ENCODE measurements at places on chromosomes 2 and 18.

GRCh38 chr2:176002688-176003210 is 682 bp upstream of the LNPK start:
- DNase-seq, result peak; percentile 14

- DNase-seq, result no peak
Measured at GRCh38 chr2:27072920-27073319, 1.5 kb upstream of the OST4 start.

GRCh38 chr2:28356095-28356911 is 36.4 kb upstream of the FOSL2 start:
- peak; percentile 52 for DNase-seq

DNA sequence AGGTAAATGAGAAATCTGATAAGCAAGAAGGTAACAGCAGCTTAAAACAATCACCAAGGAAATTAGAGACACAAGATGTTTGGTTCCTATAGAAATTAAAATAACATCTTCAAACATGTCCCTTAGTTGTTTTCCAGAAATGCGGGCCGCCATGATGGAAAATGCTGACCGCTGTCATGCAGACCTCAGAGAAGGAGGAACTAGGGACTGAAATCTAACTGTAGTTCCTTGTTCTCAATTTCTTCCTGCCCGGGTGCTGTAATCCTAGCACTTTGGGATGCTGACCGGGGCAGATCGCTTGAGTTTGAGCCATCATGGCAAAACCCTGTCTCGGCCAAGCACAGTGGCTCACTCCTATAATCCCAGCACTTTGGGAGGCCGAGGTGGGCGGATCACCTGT is 51.1 kb downstream of the TEX51 start:
- no peak for DNase-seq

DNA sequence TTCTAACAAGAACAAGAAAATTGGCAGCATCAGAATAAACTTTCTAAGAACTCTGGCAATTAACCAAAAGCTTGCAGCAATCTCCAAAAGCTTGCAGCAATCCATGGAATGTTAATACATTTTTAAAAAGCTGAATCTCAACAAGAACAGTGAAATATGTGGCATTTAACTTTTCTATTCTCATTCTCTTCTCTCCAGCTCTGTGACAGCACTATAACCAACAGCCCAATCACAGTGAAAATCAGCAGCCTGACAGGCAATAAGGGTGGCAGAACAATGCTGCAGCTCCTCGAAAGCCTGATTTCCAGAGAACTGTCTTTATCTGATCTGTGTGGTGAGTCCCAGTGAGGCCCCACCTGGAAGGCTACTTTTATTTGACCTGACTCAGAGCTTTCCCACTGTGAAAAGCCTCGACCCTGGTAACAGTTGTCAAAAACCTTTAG is 60.0 kb downstream of the TMEM131 start:
- DNase-seq, result no peak

DNA sequence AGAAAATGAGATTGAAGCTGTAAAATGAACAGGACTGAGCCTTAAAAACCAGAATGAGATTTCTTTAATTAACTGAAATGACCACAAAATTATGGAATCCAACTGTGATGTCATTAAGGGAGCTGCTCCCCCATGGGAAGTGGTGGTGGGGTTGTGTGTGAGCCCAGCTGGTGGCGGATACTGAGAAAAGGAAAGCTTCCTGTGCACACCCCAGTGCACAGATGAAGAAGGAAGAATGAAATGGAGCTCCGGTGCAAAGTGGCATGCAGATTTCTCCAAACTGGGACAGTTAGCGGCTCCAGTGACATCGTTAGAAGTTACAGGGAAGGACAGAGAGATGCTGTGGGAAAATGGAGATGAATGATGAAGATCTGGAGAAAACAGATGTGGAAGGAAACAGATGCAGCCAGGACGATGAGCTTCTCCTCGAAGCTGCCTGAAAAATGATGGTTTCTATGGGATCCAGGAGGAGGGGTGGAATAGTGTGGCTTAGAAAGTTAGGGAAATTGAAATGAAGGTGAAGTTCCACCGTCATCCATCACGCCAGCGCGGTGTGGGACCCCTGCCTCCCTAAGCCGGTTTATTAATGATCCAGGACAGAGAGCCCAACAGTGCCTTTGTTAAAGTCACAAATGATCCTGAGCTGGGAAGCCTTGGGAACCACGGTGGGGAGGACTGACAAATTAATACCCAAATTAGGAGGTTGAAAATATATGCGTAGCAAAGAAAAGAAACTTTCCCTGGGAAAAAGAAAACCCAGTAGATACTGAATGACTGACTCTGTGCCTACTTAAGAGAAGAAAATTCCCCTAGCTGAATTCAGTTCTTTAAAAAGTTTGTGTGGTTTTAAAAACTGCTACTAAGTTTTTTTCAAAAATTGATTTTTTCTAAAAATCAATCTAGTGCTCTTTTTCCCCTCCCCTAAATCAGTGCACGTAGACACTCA is 77.2 kb downstream of the TSN start:
- DNase-seq, result no peak

- no peak for DNase-seq
Measured at GRCh38 chr2:163709270-163709669, 26.5 kb downstream of the FIGN start.

DNA sequence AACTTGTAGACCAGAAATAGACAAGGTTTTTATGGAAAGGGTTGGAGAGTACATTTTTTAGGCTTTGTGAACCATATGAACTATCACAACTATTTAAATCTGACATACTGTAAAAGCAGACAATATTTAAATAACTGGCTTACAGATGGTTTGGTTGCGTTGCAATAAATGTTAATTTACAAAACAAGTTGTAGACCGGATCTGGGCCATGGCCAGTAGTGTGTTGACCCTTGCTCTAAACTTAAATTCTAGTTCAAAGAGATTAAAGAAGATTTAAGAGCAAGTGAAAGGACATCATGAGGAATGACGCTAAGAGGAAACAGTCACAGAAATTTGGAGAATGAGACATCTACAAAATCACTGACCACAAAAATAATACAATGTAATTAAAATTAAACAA is 652.7 kb downstream of the DCDC2C start:
- DNase-seq, result peak; percentile 65

DNA sequence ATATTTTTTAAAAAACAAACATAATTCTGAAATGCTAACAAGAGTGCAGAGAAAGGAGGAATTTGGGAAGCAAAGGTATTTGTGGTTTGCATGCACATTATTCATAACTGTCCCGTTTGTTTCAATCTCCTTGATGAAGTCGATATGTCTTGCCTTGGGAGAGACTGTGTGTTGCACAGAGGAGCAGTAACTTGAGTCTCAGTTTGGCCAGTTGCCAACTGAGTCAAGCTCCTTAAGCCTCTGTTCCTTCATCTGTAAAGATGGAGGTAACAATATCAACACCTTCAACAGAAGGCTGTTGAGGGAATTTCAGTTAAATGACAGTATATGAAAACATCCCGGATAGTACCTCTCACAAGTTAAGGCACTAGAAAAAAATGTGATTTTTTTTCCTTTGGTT is 226.2 kb downstream of the ASXL3 start:
- DNase-seq, result peak; percentile 24

GRCh38 chr18:42255908-42256765 is 301.1 kb downstream of the PIK3C3 start:
- no peak for DNase-seq

DNA sequence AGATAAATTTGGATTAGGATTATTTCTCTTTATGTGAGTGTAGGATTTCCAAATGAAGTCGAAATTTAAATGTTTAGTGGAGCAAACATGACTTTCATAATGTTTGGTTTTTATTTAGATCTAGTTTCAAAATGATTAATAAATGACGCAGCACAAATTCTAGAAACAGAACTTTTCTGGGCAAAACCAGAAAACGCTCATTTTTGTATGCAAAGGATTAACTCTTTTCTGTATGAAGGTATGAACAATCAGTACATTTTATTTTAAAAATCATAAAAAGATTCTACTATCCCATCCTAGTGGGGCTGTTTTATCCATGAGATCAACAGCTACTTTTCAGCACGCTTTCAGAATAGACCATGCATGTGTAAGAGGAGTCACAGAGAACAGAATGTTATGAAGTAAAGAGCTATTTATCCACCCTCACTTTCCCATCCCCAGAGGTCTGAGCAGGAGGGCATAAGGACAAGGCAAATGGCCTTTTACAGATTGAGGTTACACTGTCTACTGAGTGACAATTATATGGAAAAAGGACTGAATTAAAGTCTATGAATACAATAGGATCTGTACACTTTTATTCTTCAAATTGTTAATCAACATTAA is 270.8 kb downstream of the ZEB2 start:
- DNase-seq, result no peak

- no peak for DNase-seq
Measured at GRCh38 chr2:38116762-38117161, 40.8 kb upstream of the CYP1B1 start.

GRCh38 chr2:85327160-85327821 is 498 bp downstream of the TGOLN2 start:
- no peak for DNase-seq

DNA sequence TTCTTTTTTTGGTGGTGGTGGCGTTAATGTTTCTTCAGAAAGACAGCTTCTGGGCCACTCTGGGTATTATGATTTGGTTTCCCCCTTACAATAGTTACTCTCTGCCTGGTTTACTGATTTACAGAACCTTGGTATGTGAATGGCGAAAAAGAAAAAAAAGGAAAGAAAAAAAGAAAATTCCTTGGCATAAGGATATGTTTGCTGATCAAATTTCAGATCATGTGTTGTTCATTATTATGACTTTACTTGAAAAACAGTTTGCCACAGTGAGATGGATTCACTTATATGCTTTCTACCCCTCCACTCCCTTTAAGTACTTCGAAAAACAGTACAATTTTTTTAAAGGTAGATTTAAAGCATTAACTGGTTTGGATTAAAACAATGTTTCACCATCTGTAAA is 21.0 kb downstream of the BCL11A start:
- DNase-seq, result no peak

DNA sequence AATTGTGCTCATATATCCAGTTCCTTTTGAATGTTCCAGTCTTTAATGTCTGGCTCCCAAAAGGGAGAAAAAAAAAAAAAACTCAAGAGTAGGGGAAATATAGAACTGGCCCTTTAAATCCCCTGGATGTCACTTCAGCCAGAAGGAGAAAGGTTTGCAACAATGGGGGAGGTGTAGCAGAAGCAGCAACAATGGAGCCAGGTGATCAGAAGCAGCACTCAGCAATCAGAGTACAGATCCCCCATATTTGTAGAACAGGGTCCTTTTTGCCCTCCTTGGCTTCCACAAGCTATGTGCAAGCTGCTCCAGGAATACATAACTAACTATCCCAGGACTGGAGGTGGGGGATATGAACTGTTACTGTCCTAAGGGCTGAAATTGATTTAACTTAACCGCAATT is 25.8 kb upstream of the ZNF397 start:
- no peak for DNase-seq

DNA sequence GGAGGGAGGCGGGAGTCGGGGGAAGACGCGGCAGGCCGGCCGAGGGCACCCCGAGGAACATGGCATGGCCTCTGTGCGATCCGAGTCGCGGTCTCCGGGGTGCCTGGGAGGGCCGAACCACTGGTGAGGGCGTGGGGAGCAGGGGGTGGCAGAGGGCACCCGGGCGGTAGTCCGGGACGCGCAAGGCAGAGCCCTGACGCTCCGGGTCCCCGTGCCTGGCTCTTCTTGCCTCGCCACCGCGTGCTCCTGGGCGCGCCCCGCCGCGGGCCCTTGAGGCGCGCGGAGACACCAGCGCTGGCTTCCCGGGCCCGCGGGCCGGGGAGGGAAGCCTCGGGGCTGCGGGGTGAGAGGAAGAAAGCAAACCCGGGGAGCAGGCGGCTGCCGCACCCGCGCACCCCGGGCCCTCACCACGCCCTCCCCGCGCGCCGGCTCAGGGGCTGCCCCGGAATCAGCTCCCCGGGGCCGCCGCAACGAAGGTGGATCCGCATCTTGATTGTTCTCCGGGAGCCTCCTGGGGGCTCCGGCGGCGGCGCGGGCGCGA is 4.3 kb downstream of the SOX11 start:
- DNase-seq, result no peak

DNA sequence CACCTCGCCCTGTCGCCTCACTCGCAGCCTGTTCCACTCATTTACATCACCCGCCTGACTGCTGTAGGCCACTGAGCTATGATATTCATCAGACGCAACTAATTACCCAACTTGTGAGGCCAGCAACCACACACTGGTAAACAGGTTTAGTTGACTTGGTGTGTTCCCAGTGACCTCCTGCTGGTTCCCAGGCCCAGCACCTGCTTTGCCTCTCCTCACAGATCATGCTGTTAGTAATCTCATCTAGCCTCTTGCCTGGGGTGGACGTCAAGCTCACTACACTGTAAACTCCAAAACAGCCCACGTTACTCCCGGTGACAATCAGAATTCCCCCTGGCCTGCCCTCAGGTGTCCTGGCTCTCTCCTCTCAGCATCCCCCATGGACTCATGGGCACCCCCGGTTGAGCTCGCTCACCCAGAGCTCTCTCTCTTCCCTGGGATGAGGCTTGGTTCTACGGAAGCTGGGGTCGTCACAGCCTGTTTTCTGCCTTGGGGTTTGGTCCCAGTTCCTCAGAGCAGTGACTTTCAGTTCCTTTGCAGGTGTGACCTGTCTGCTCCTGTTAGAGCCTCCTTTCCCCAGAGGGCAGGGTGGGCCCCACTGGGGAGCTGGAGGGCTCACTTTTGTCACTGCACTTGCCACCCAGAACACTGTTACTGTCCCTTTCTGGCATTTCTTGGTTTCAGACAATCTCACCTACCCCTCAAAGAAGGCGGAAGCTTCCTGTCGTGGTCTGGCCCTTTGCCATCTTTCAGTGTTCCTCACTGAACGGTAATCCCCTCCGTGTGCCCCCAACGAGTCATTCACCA is 40.3 kb downstream of the INPP5D start:
- DNase-seq, result no peak

GRCh38 chr2:177796011-177796410 is 276.6 kb downstream of the PDE11A start:
- no peak for DNase-seq

DNA sequence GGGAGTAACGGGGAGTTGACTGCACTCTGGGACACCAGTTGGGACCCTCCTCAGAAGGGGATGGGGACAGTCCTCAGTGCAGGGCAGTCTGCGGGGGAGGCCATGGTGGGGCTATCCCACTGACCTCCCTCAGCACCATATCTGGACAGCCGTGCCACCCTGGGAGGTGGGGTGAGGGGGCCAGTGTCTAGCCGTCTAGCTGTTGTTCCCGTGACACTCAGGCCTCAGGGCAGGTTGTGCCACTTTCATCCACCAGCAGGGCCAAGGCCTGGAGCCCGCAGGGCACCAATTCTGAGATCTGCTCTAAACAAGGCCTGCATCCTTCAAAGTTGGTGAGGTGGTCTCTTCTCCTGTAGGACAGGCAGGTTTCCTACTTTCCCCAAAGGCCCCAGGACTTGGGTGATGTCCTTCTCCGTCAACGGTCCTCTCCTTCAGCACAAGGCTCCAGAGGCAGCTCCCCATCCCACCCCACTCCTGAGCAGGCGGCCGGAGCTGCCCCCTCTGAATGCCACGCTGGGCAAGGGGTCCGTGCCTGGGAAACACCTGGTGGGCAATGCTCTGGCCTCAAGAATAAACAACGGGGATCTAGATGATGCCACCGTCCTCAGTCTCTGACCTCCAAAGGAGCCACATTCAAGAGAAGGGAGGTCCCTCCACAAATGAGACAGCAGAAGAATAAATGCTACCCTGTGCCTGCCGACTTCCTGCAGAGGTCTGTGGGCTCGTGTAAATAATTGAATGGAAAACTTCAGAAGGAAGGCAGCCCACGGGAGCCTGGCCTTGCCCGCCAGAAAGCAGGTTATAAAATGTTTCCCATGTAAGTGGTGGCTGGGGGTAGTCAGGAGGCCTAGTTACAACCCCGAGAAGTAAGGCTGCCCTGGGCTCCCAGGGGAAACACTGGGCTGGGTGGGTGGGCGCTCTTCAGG is 42.8 kb upstream of the PTMA start:
- DNase-seq, result no peak

- no peak for DNase-seq
Measured at GRCh38 chr2:182240862-182241371, 185.9 kb downstream of the PDE1A start.

Measured in renal pelvis (tissue), 12 donors.